ENCODE measurements at places on chromosomes 13 and 19.

- peak; percentile 40 for DNase-seq
Measured at GRCh38 chr13:113275387-113275786, 21.7 kb upstream of the LAMP1 start.

GRCh38 chr19:16201011-16201391 is 3.3 kb downstream of the AP1M1 start:
- DNase-seq, result no peak

- DNase-seq, result no peak
Measured at GRCh38 chr19:35942235-35942634, 6.1 kb downstream of the LRFN3 start.

DNA sequence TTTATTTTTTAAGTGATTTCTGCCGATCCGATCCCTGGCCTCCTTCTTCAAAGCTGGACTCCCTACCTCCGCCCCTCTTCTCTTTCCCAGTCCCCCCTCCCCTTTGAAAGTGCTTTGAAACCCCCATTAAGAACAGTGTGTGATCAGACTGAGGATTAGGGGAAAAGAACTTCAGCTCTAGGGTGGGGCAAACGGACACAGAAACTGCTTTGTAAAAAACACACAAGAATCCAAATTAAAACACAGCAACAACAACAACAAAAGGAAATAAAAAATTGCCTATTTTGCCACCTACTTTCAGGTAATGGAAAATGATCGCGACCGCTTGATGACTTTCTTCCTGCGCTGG is 1.4 kb downstream of the SPRY2 start:
- DNase-seq, result no peak

DNA sequence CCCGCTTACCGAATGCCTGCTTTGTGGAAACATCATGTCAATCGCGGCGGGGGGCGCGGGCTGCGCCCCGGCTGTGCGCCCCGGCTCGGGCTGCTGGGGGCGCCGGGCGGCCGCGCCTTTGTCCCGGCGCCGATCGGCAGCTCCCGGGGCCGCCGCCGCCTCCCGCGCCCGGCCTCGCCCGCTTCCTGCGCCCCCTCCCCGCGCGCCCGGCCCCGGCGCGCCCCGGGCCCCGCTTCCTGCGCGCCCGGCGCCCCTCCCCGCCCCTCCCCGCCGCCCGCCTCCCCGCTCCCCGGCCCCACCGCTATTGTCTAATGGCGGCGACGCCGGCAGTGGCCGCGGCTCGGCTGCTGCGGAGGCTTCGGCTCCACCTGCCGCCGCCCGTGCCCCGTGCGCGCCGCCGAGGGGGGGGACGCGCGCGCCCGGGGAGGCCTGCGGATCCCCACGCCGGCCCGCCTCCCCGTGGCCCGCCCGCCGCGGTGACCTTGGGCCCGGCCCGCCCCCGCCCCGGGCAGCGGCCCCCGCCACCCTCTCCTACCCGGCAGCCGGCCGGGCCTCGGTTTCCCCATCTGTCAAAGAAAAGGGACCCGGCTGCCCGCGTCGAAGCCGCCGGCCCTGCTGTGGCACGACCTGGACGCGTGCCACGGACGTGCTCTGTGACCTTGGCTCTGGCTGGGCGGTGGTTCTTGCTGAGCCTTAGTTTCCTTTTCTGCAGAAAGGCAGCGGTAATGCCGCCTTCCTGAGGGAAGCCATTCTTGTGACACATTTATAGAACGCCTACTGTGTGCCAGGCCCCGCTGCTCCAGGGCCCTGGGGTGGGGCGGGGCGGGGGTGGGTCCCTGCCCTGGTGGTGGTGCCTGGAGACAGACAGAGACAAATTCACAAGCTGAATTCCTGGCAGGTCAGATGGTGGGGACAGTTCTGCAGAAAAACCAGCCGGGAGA is at the start of gene TLE5:
Gene TLE5, minus strand, starts transcription at position 331 of the 941 bp plus-strand sequence. Its CDS starts 295 bp downstream, at position 36.
- peak; percentile 79 for DNase-seq

GRCh38 chr13:71644579-71644978 is 222.4 kb downstream of the DACH1 start:
- DNase-seq, result no peak

DNA sequence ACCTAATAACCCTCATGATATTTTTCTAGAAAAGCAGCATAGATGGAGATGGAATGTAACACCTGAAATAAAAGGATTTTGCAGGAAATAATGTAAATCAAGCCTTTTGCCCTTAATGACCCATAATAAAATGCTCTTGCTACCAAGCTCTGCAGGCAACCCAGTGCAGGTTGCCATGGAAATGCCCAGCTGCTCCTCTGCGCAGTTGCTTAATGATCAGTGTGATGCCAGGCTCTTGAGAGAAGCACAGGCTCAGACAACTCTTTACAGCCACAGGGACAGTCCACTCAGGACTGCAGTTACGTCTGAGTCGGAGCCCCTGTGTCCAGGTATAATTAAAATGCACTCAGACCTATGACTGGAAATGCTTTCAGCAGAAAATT is 165.5 kb downstream of the LACC1 start:
- no peak for DNase-seq

DNA sequence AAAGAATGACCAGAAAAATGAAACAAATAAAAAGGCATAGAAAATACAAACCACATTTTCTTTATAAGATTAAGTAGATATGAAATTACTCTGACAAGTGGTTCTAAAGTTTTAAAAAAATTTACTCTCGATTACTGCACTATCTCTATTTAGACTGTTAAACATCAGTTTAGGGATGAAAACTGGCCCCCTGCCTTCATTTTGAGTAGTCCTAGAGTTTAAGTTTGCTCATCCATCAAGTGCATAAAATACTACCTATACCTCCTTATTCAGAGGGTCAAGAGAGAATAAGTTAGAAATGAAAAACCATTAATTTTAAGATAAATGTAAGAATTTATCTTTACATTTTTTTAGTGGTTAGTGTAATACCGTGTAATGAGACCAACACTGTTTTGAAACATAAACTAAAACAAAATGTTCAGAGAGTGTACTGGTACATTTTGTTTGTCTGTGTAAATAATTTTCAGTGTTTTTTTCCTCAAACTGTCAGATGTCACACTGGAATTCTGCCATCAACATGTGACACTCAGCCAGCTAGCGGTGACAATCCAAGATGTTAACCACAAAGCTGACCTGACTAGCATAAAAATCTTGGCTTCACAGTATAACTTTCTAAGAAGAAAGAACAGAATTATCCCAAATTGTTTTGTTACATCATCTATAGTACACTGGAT is 184.8 kb upstream of the PCDH20 start:
- DNase-seq, result no peak

GRCh38 chr19:6059988-6060599 is 50.2 kb downstream of the RFX2 start:
- no peak for DNase-seq

Measured in OCI-LY7 (cell line).